IMR-90 (cell line): ENCODE measurements at places on chromosomes 5 and 9. TPM values are rescaled to one million over a fixed set of nuclear protein-coding genes. Genes with fewer than 3 reads are reported as not detected.

Gene PAEP
- polyA plus RNA-seq = not detected in 2 replicates

Gene NMUR2
- polyA plus RNA-seq = not detected in 2 replicates

Gene CDH10
- polyA plus RNA-seq = 0.17 and 0.21 TPM in 2 replicates

DNA sequence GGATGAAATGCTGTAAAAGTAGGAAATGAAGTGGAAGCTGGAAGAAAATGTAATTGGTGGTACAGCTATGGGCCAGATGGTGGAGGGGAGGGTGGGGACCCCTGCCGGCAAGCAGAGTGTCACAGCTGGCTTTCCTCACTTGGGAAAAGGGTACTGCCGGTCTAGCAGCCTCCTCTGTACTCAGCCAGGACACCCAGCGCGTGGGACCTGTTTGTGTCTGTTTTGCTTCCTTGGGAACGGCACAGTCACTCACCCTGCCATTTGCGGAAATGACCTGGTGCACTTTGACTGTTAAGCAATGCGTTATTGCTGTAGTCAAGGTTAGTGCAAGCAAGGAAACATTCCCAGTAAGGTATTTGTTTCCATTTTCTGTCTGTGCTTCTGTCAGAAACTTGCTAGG lies 10.1 kb downstream of the TMEM252 start:
- no peak overlapping the region for H3K4me3 ChIP-seq
- no peaks in the 10 kb centered on the region for H3K36me3 ChIP-seq
- DNase-seq = peak; percentile 19
- no peak overlapping the region for H3K27ac ChIP-seq

DNA sequence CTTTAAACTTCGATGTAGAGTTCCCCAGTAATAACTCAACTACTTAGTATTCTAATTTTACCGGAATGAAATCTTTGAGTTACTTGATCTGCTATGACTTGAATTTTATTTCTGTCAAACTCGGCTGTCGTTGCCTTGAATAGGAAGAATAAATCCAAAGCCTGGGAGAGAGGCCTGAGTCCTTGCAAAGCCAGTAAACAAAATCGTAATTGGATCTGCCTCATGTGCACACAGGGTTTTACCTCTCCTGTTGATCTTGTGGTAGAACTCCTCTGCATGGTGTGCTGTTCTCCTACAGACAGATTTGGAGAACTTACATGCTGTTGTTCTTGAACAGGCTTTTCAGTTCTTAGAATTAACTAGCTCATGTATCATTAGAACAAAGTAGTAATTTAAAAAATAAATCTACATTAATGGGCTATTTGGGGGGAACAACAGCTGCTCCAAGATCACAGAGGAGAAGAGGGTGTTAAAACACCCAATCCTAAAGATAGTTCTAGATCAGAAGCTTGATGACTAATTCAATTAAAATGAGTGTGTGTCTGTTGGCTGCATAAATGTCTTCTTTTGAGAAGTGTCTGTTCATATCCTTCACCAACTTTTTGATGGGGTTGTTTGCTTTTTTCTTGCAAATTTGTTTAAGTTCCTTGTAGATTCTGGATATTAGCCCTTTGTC lies 28.9 kb downstream of the HSPB3 start:
- no peaks in the 10 kb centered on the region for H3K4me1 ChIP-seq
- DNase-seq = no peak
- peaks cover 12% of the 10 kb centered on the region for H3K27me3 ChIP-seq
- no peak overlapping the region for H3K27ac ChIP-seq
- H3K4me3 ChIP-seq = no peak overlapping the region
- no peaks in the 10 kb centered on the region for H3K36me3 ChIP-seq

- H3K4me3 ChIP-seq = no peak overlapping the region
- 0 out of 2 replicates have a peak, but pooled peaks cover 4% of the 10 kb centered on the region for H3K27me3 ChIP-seq
- no peak overlapping the region for H3K27ac ChIP-seq
- no peak for DNase-seq
- no peaks in the 10 kb centered on the region for H3K4me1 ChIP-seq
Observed at GRCh38 chr5:159227452-159227851, 18.1 kb upstream of the RNF145 start.
